Stimulated activated CD8-positive, alpha-beta memory T cell treated with anti-CD3 and anti-CD28 coated beads, Interleukin-15, amount 100 ng/mL, for 1 hour (primary cell): ENCODE measurements at places on chromosomes 4 and X.

DNA sequence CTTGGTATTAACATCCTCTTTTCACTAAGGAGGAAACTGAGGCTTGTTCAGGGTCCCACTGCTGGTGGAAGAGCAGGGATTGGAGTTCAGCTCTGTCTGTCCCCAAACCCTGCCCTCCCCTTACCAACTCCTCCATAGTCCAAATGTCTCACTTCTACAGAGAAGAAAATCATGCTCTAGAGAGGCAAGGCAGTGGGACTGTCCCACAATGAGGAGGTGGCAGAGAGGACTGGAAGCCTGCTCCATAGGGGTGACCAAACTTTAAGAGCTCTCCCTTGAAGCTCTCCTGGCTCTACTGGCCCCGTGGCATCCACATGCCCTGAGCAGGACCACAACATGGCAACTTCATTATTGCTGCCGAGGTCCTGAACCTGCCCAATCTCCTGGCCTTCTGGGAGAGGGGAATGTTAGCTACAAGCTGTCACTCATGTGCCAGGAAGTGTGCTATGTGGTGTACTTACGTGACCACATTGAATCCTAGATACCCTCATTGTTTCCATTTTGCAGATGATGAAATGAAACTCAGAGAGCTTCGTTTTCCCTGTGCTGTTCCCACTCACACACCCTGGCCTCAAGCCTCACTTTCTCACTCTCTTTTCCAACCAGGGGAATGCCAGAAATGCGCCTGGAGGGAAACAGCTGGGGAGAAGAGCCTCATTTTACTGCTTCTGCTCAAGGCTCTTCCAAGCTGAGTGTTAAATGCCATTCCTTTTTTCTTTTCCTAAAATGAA lies 71.5 kb downstream of the ANAPC4 start:
- DNase-seq = no peak

- no peak for DNase-seq
Measured at GRCh38 chr4:89836031-89836745, 773 bp downstream of the SNCA start.

GRCh38 chr4:105741548-105741947 lies 33.0 kb downstream of the GSTCD start:
- no peak for DNase-seq

DNA sequence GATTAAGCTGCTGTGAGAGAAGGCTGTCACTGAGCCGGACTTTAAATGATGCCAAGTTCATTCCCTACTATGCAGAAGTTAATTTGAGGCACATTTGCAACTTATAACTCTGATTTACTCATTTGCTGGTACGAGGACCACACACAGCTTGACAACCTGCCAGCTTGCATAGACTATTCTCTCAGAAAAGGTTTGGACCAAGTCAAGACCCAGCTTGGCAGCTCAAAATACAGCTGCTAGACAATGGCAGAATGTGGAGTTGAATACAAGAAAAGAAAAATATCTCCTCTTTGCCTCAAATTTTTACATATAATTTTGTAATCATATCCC lies 338.9 kb downstream of the DHX15 start:
- DNase-seq = no peak

DNA sequence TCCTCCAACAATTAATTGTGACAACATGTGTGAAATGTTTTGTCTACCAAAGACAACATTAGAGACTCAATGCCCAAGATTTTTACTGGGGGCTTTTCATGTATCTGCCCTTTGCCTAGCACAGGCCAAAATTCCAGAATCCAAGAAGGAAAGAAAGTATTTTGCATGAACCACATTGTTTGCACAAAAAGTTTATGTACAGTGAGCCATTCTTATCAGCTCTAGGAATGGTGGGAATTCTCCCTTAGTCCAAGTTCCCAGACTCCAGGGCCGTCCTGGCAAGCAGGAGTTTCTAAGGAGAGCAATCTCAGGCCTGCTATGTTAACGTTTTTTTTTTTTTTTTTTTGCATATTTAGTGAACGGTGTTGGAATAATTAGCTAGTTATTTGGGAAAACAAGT lies 21.6 kb downstream of the GPRASP1 start:
- DNase-seq = no peak

DNA sequence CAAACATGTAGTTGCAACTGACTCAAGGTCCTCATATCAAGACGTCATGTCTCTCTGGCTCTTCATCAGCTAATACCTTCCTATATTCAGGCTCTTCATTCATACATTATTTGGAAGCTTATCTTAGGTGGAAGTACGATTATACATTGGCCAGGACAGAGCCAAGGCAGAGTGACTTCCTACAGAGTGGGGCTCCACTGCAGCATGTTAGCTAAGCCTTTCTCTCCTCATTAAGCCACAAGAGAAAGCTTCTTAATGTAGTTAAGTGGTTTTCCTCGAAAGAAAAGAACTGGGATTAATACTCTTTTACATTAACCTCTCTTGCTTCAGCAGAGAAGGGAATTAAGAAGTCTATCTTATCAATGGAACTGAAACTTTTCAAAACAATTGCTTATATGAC lies 15.0 kb downstream of the C4orf33 start:
- no peak for DNase-seq

- peak; percentile 25 for DNase-seq
Measured at GRCh38 chr4:6641164-6641970, 882 bp downstream of the MRFAP1 start.

DNA sequence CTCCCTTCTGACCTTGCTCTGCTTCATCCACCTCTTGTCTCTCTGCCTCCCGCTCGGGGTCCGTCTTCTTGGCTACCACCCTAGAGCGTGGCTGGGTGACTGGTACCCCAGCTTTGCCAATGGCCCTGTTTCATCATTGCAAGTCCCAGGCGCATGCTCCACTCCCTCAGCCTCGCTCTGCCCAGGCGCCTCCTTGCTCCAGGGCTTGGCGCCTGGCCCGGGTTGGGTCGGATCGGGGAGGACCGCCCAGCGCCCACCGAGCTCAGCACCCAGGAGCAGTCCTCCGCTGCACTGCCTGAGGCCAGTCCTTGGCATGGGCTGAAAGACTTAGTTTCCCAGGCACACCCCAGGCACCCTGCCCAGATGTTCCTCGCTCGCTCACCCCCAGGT lies 577 bp downstream of the BGN start:
- no peak for DNase-seq

DNA sequence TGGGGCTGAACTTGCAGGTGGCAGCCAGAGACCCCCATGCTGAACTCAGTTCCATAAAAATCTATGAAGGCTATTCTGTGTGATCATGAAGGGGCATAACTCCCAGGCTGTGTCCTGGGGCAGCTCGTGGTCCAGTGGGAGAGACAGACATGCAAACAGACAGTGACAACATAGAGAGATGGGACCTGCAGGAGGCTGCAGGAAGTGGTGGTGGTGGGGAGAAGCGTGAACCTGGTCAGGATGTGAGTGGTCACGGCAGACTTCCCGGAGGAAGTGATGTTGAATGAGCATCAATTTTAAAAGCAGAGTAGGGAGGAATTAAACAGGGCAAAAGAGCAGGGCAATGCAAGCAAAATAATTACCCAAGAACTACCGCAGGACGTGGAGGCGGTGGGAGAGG lies 23.2 kb upstream of the SORCS2 start:
- no peak for DNase-seq

GRCh38 chr4:183906489-183906738 lies 1.3 kb downstream of the STOX2 start:
- no peak for DNase-seq

DNA sequence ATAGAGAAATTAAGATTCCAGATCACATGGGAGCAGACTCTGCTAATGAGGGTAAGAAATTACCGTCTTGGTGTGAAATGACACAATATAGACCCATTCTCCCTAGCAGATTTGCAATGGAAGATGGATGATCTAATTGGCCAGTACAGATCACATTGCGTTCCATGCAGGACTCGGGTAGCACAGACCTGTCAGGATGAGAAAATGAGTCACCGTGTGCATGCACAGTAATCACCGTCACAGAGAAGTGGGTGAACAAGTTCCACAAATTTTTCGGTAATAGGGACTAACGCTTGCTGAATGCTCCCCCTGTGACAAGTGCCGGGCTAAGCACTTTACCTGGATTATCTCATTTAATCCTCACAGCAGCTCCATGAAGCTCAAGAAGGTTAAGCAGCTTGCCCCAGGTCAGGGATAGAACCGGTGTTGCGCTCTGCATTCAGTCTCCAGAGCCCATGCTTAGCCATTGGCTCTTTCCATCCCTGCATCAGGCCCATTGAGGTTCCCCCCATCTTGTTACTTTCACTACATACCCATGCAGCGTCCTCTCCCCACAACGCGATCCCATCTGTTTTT lies 375.6 kb downstream of the FBXW7 start:
- DNase-seq = no peak

DNA sequence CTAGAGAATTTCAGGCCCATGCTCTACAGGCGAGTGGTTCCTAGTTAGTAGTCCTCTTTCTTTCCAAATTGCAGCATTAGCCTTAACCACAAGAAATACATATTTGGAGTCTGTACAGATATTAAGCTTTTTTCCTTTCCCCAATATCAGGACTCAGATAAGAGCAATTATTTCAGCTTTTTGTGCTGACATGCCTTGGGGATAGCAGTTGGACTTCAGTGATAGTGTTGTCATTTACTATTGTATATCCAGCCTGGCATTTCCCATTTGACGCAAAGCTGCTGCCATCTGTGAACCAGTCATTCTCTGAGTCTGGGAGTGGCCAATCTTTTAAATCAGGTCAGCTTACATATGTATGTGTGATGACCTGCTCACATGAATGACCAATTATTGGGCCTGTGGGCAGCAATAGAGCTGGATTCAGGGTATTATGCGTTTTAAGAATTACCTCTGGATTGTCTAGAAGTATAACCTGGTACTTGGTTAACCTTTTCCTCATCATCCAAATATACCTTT lies 6.8 kb upstream of the CEP135 start:
- DNase-seq = no peak

DNA sequence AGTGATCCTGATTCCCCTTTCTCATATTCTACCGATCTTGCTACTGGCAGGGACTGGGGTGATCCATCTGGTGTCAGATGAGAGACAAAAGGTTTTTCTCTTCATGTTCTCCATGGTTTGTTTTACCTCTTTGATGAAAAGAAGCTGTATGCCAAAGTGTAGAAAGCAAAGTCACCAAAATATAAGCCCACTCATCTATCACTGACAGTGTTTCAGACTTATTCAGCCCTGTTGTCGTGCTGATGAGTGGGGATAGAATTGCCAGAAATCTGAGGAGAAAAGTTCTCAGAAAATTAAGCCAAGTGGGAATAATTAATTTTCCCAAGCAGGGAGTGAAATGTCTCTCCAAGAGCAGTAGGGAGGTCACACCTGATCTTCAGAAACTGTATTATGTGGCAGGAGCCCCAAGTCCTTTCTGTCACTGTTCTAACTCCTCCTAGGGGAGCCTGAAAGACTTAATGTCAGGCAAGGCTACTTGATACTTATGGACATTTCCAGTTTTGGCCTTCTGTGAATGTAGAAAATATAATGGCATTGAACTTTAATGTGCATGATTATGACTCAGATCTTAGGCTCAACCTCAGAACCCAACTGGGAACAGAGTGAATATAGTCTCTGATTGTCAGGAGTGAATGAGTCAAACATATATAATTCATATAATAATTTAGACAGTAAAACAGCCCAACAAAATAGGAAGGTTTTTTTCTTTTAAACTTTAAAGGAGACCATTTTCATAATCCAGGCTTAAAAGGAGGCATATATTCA lies 298.1 kb downstream of the ANKRD50 start:
- DNase-seq = no peak

DNA sequence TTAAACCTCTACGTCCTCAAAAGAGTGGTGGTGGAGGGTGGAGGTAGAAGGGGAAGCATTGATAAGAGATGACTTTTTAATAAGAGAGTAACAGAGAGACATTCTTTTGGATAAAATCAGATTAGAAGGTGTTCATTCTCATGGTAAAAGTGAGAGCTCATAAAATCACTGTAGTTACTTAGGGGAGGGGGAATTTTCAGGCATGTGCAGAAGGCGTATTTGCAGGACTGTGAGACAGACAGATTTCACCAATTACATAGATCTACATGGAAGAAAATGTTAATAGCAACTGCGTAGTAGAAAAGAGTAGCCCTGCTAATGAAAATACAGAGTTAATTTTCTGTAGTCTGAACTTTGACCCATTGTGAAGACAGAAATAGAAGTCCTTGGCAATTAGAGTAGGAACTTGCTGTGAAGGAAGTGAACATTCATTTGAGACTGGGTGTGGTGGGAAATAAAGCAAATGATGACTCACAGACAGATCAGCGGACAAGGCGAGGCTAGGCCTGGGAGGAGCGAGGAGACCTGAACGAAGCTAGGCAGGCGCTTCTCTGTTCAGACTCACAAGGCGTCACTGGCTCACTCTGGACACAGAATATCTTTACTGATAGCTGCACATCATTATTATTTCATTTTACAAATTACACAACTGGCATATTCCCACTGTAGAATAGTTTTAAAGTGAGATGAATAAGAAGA lies 57.2 kb upstream of the FAM9C start:
- no peak for DNase-seq

GRCh38 chr4:150679765-150680343 lies 97.9 kb downstream of the MAB21L2 start:
- DNase-seq = no peak

GRCh38 chr4:154044742-154045485 lies 256.0 kb upstream of the SFRP2 start:
- no peak for DNase-seq

GRCh38 chr4:123749383-123749782 lies 352.8 kb downstream of the SPRY1 start:
- no peak for DNase-seq

DNA sequence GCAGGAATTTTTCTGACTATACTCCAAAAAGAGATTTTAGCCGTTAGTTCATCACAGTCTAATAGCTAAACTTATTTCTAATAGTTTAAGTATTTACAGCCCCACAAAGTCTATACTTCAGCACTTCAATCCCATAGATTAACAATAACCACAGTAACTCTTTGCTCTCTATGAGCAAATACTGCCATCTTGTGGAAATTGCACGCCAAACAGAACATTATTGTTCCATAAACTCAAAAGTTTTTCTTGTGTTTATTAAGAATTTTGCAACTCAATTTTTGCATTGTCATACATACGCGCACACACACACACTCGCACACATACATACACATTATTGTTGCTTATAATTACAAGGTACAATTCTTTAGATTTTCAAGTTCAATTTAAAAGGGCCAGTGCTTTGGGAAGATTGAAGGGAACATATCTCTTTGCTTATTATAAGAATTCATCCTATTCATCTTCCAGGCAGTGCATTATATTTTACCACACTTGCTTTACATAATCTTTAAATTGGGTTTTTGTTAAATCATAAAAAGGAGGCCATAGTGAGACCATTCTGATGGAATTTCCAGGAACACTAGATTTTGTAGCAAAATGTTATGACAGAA lies 63.8 kb upstream of the ATOH1 start:
- no peak for DNase-seq

GRCh38 chrX:11298600-11298999 lies 5.4 kb downstream of the AMELX start:
- DNase-seq = no peak

GRCh38 chr4:164874789-164875188 lies 2.2 kb upstream of the APELA start:
- DNase-seq = no peak
